ENCODE measurements at places on chromosomes 6 and 20.

DNA sequence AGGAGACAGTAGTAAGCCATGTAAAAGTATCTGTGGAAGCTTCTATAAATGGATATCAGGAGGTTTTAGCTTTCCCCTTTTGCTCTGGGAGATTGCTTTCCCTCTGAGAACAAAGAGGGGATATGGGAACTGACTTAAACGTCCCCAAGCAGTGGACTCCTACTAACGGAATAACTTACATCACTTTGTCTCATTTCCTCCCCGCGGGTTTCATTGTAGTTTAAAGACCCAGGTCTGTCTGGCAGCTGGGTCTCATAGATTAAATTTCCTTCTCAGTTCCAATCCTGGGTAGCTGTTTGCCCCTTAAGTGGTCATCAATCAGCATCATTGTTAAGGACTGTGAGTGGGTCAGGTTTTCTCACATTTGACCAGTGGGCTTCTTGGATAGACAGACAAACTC is 68.7 kb downstream of the PLAGL1 start:
- DNase-seq = no peak

- DNase-seq = no peak
Measured at GRCh38 chr6:37456126-37456525, 23.1 kb downstream of the CMTR1 start.

DNA sequence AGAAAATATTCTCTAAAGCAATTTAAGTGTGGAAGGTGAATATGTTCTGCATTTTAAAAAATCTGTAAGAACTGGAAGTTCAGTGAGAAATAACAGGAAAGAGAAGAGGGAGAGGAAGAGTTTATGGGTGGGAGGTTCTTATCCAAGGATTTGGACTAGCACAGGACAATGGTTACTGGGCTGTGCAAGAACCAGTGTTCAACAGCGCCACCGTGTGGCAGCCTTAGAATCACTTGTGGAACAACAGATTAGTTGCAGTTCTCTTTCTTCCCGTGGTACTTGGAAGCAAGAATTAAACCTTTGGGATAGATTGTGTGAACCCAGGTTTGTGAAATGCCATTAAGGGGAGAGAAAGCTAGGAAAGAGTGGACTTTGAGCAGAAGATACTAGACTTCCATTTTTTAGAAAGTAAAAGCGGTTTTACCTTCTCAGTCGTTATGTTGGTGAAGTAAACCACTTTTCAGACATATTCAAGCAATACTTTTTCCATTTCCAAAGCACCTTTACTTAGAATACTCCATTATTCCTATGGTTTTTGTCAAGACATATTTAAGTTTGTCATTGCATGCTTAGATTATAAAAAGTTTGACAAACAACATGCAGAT is 436.7 kb downstream of the RNF144B start:
- no peak for DNase-seq

DNA sequence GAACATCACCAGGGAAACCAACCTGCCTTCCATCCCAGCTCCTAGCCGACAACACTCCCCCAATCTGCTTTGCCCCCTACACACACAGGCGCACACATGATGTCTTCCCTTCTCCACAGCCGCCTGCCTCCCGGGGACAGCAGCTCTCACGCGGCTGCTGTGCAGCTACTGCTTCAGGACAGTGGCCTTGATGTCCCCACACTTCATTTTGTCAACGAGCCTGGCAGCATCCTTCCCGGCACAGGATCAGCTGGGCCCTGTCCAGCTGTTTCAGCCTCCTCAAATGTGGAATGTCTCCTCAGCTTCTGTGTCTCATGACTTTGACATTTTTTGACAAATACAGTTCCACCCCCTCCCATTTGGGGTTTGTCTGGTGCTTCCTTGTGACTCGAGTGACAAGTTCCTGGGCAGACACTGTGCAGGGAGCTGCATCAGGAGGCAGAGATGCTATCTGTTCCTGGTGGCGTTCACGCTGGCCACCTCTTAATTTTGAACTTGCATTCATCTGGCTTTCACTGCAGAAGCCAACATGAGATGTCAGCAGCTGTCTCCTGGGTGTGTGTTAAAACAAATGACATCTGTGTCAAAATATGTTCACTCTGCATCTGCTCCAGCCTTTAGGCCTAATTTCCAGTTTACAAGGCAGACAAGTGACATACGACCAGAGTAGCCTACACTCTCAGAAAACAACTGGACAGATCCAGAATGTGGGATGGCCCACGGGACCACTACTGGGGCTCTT is 57.2 kb downstream of the GINS1 start:
- DNase-seq = no peak

DNA sequence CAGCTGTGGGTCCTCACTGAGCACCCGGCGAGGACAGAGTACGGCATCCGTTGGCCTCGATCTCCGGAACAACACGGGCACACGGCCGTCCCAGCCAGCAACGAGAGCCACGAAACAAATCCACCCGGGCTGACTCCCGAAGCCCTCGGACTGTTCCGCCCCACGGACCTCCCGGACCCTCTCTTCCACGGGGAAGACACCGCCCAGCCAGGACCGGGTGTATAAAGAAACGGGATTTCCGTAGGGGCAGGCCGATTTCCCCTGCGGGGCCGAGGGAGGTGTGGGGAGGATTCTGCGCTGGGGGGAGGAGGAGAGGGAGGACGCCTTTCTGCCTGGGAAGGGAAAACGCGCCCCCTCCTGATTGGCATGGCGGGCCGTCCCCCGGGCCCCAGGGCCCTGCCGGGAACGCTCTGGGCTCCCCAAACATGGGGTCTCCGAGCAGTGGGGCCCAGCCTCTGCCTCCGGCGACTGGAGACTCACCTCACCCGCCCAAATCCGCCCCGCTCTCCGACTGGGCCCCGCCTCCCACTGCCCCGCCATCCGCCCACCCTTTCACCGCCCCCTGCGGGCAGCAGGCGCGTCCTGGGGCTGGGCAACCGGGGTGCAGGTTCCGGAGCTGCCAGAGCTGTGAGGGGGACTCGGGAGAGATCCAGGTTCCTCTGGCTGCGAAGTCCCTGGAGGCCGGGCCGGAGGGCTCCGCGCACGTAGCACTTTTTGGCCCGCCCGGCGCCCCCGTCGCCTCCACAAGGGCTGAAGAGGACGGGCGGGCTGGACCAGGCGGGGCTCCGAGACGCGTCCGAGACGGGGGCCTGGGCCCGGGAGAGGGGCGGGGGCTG is 679 bp upstream of the PPDPF start:
- peak; percentile 58 for DNase-seq

DNA sequence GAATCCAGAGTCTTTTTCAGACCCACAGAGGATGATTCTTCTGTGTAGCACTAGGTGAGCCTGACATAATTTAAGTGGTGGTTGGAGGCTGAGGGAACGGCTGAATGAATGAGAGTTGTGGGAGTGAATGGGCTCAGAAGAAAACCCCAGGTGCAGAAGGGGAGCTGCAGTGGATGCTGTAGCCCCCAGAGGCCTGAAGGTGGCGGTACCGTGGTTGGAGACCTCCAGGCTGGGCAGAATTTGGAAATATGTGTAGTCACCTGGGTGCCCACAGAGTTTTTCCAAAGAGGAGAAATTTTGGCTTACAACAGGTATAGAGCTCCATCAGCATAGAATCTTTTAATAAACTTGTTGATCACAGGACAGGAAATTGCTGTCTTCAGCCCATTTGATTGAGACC is 6.5 kb upstream of the RAET1G start:
- DNase-seq = no peak

- no peak for DNase-seq
Measured at GRCh38 chr6:167774881-167775280, 51.8 kb upstream of the AFDN start.

- DNase-seq = no peak
Measured at GRCh38 chr6:34836008-34836407, 44.1 kb downstream of the BLTP3A start.

- DNase-seq = no peak
Measured at GRCh38 chr6:71602385-71603007, 283.9 kb upstream of the RIMS1 start.

- DNase-seq = no peak
Measured at GRCh38 chr6:164042212-164042611, 627.7 kb downstream of the QKI start.

DNA sequence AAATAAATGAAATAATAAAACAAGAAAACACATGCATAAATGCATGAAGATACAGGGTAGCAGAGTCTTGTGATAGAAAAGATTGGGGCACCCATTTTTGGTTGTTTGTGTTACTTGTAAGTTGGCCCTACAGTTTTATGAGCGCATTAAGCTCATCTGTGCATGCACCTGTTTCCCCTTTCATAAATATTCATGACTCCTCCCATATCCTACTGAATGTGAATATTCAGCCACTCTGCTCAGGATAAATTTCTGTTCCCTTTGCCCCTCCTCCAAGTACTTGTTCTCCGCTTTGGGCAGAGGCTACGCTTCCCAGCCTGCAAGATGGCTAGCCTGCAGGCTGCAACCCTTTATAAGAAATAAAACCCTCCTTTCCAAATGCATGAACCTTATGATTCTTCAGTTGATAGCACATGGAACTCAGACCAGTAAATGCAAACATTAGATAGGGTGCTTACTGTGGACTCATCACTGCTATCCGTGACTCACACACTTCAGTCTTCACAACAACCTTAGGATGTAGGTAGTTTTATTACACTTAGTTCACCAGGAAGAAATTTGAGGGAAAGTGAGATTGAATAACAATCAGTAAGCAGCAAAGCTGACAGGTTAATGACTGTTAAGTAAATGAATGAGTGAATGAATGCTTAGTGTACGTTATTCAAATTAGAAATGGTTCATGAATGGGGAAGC is 15.0 kb downstream of the ALDH8A1 start:
- no peak for DNase-seq

DNA sequence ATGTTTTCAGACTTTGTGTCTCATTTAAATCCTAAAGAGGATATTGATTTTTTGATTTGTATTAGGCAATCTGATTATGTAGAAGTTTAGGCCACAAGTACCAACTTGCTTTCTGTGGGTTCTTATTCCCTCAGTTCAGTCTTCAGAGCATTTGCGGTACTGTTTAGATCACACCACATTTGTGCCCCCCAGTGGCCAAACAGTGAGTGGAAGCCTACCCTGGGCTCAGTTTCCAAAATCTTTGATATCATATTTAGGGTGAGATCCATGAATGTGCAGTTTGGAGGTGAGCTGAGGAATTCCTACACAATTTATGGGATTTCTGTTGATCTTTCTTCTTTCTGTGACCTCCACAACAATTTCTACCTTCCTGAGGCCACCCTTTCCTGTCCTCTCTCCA is 92.3 kb upstream of the FUT9 start:
- no peak for DNase-seq

DNA sequence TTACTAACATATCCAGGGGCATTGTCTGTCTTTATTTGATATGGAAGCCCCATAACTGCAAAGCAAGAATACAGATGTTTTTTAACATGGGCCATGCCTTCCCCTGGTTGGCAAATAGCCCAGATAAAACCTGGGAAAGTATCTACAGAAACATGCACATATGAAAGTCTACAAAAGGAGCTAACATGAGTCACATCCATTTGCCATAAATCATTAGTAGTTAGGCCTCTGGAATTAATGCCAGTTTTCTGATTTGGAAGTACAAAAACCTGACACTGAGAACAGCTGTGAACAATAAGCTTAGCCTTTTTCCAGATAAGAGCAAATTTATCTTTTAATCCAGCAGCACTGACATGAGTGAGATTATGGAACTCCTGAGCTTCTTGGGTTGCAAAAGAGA is 418.0 kb upstream of the IMPG1 start:
- no peak for DNase-seq

DNA sequence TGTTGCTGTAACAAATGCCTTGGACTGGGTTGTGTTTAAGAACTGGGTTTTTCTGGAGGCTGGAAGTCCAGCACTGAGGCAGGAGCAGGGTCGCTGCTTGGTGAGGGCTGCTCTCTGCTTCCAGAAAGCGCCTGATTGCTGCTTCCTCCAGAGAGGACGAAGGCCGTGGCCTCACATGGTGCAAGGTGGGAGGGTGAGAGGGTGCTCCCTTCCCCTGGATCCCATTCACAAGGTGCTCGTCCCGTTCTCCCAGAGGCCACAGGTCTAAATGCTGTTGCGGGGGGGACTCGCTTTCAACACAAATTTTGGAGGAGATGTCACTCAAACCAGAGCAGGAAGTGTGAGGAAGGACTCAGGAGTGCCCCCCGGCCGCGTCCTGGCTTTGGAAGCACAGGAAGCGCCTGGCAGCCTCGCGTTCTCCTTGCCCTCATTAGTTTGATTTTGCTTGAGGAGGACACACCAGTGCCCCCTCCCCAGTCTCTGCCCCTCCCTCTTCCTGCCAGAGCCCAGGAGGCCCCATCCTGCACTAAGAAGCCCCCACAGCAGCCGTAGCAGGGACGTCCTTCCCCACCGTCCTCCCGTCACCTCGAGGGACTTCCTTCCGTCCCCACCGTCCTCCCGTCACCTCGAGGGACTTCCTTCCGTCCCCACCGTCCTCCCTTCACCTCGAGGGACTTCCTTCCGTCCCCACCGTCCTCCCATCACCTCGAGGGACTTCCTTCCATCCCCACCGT is 7.7 kb upstream of the NKAIN4 start:
- no peak for DNase-seq

DNA sequence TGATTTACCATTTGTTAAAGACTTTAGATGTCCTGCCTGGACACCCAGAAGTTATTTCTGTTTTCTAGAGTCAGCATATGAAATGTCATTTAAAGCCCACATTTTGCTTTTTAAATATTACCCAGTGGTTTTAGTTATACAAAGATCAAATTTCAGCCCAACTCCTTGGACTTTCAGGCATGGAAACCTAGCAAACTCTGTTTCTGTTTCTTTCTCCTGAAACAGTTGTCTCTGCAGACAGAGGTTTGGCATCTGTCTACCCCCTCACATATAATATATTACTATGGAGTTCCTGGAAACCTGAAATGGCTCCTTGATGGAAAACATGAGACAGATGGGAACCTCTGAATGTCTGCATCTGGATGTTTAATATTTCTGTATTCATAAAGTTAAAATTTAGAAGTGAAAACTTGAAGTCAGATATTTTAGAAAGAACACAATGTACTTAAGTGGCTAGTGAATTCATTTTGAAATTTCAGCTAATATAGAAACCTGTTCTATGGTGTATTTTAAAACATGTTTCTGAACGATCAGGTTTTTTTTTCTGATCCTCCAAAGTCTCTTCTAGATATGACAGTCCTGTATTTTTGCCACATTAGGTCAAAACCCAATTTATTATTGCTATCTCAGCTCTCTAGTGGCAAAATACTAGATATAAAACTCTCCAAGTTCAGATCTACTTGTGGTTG is 743.3 kb downstream of the CD109 start:
- no peak for DNase-seq

DNA sequence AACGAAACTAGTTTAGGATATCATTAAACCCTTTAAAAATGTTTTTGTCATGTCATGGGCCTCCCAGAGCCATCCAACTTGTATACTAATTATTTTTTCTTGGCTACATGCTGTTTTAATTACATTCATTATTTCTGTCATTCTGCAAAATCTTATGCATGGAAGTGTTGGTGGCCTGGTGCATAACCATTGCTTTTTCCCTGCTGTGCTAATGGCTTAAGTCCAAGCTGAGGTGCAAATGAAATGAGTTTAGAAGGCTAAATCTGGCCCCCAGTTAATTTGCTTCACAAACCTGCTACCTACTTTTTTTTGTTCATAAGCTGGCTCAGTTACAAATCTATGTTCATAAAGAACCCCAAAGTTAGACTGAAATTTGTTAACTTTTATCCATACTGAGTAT is 1249.9 kb downstream of the EPHA7 start:
- no peak for DNase-seq

Data from activated naive CD4-positive, alpha-beta T cell (primary cell).